ENCODE measurements at places on chromosomes 3 and 15.

- DNase-seq: no peak
Observed at GRCh38 chr15:100098705-100099104, 243.1 kb downstream of the ADAMTS17 start.

- DNase-seq: no peak
Observed at GRCh38 chr3:67346081-67346480, 308.3 kb downstream of the SUCLG2 start.

- DNase-seq: no peak
Observed at GRCh38 chr3:62567097-62568021, 194.0 kb upstream of the FEZF2 start.

DNA sequence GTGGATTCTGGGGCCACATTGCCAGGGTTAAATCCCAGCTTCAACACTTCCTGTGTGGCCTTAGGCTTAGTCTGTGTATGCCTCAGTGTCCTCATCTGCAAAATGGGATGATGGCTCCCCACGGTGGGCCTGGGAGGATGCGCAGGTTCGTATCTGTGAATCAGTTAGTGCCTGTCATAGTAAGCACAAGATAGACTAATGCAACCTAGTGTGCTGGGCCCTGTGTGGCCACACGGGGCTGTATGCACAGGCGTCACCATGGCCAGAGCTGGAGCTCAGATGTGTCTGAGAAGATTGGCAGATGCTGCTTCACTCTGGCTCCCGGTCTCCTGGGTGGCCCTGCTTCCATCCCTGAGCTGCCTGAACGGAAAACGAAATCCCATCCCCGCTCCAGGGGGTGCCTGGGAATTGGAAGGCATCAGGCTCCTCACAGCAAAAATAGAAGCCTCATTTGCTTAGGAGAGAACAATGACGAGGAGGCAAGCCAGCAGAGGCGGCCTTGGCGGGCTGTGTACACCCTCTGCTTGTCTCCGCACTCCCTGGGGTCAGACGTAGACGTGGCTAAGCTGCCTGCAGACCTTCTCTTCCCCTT is 103.6 kb downstream of the APBA2 start:
- DNase-seq: no peak

- no peak for DNase-seq
Observed at GRCh38 chr3:126782536-126782935, 78.5 kb downstream of the CHCHD6 start.

- DNase-seq: no peak
Observed at GRCh38 chr15:68256675-68257450, 20.7 kb upstream of the FEM1B start.

DNA sequence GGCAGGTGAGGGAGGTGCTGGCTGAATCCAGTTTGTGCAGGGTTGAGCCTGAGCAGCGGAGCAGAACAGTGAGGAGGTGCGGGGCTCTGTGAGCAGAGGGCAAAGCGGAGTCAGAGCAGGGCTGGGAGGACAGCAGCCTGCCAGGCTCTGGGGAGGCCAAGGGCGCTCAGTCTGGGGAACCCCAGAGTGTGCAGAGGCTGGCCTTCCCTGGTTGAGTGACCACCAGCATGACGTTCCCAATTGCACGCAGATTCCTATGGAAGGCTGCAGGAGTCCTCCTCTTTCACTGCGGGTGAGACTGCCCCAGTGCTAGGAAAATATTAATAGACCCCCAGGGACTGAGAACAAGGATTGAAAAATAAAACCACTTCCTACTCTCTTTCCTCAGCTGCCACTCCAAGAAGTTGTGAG is 13.2 kb downstream of the MRAS start:
- no peak for DNase-seq

DNA sequence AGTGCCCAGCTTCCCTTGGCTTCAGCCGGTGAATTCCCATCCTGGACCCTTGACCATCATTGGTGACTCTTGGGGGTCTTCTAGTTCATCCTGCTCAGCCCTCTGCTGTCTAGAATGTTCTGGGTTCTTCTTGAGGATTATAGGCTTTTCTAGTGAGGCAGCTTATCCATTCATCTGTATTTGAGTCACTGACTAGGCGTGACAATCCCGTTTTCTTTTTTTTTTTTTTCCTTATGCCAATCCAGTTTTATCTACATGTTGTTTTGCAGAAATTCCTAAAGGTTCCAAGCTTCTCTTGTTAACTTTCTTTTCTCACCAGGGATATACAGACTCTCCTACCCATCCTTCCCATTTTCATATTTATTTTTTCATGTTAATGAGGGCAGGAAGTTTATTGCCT is 6.6 kb upstream of the TRAK1 start:
- DNase-seq: no peak

DNA sequence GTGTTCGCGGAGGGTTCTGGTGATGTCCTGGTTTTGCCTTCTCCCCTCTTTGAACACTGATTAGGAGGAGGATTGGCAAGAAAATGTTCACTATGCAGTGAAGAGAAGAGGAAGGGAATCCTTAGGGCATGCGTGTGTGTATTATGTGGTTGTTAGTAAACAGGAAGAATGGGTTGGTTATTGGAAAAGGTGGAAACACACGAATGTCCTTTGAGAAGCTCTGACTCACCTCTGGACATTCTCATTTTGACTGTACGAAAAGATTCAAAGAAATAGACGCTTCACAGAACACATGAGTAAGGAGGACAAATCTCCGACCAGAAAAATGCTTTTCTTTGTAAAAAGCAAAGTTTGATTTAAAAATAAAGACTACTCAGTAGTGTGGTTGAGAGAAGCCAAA is 188.8 kb upstream of the PRICKLE2 start:
- DNase-seq: no peak

GRCh38 chr15:85154061-85154460 is 172.4 kb downstream of the PDE8A start:
- no peak for DNase-seq

DNA sequence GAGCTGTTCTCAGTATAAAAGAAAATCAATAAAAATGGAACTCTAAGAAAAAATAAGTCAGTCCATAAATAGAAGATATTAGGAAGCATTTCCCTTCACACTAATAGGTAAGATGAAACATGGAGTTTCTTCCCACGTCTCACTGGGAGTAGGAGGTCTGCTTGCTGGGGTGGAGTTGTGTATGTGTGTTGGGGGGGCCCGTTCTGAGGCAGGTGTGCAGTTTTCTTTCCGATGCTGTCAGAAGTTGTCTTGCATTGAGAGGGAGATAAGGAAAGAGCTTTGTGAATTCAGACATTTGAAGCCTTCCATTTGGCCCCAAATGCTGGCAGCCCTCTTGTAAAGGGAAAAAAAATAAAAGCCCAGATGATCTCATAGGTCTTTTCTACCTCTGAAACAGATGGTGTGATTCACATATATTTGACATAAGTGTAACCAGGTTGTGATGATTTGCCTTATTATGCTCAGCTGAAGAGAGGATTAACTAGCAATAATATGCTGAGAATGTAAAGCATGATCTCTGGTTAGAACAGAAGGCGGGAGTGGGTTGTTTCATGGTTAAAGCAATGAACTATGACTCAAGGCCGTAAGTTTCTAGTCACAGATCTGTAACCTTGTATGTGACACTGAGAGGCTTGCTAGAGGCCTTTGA is 8.8 kb downstream of the RASGRP1 start:
- no peak for DNase-seq

DNA sequence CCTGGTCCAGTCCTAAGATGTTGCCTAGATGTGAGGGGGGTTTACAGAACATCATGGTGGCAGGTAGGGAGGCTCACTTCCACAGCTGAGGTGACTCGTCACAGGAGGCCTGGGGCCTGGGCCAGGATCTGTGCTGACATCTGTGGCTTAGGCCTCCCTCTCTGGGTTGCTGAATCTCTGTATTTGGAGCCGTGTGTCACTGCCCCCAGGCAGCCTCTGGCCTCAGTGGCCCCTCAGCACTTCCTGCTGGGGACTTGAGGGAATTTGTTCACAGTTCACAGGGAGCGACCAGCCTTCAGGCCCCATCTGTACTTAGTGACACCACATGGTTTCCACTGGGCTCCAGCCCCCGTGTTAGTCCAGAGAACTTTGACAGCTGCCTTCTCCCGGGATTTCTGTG is 41.7 kb upstream of the ADAMTSL3 start:
- no peak for DNase-seq

- DNase-seq: no peak
Observed at GRCh38 chr3:73773233-73773632, 148.5 kb upstream of the PDZRN3 start.

DNA sequence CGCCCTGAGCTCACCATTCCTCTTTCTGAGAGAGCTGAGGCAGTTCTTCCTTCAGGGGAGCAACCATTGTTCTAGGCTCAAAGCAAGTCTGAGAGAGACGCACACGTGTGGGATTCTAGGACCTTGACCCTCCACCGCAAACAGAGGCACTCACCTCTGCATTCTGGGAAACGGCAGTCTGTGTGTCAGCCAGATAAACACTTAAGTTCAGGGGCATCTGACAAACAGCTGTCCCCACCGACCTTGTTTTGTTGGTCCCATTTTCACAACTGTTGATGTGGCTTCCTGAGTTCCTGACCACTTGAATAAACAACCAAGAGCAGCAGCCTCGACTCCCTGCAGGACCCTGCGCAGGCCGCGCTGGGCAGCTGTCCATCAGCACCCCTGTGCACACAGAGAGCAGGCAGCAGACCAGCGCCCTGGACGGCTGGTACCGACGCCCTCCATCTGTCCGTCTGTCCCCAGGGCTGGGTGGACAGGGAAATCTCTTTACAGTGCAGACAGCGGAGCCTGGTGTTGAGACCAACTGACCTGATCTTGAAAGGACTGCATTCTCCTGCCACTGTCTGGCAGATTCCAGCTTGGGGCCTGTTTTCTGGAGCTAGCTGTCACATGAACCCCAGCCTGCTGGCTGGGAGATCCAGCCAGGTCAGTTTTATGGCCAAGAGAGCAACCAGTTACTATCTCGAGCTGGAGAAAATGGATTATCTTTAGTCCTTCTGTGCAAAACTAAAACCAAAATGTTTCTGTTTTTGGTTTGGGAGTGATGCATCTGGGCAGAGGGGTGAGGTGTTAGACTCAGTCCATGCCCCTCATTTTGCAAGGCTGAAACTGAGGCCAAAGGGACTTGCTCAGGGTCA is 64.2 kb downstream of the FAM43A start:
- no peak for DNase-seq

DNA sequence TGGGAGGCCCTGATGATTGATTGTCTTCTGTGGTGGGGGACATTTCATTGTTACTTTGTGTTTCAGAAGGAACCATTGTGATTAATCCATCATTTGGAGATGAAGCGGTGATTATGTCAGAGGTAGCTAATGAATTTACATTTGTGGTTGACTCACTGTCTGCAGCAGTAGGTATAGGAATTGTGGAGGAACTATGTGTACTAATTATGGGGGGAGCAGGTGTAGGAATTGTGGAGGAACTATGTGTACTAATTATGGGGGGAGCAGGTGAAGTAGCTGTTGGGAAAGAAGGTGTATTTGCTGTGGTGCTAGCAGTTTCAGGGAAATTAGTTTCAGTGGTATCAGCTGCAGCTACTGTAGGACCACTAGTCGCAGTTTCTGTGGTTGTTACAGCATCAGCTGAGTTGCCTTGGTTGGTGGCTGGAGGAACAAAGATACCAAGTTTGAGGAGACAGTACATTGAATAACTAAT is 6.9 kb downstream of the MUC13 start:
- no peak for DNase-seq

DNA sequence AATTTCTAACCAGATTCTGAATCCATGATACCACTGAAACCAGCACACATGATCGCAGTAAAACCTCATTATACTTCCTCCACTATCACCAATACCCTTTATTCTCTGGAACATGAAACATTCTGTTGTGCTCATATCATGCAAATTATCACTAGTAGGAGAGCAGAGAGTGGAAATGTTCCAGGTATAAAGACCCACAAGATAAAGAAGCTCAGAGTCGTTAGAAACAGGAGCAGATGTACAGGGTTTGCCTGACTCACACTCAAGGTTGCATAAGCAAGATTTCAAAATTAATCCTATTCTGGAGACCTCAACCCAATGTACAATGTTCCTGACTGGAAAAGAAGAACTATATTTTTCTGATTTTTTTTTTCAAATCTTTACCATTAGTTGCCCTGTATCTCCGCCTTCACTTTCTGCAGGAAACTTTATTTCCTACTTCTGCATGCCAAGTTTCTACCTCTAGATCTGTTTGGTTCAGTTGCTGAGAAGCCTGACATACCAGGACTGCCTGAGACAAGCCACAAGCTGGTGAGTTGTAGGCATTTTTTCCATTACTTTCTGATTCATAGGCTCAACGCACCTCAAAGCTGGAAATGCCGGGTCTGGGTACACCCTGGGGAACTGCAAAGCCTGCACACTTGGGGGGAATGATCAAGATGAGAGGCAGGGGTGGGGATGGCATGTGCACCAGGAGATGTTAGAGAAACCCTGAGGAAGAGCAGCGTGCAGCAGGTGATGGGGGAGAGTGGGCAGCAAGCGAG is at the start of gene CCR2:
Gene CCR2 (plus strand): TSS at position 465 of the 764 bp plus-strand sequence. CDS start 3,417 bp downstream, outside the sequence.
- no peak for DNase-seq

DNA sequence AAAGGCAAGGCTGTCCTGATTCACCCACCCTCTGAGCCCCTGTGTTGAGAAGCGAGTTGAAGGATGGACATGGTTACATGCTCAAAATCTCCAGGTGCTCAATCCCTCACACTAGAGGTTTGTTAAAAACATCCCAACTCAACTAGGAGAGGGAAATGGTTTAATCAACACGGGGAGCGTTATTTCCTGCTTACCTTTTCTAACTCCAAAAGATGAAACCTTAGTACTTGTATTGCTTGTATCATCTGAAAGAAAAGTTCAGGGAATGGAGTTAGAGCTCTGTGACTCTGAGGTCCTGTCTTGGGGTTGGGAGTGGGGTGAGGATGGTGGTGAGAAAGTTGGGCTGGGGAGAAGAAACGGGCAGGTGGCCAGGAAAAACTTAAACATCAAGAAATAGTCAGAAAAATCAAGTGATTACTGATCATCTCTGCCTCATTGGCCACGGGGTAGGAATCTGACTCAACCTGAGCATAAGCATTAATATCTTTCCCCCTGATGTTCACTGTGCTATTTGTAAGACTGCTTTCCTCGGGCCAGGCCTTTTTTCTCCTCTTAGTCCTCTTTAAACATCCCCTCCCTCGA is 5.9 kb downstream of the MEIS2 start:
- no peak for DNase-seq

GRCh38 chr3:127808197-127808596 is 14.1 kb downstream of the MGLL start:
- no peak for DNase-seq

GRCh38 chr3:47261301-47261700 is 21.3 kb downstream of the KIF9 start:
- DNase-seq: no peak

DNA sequence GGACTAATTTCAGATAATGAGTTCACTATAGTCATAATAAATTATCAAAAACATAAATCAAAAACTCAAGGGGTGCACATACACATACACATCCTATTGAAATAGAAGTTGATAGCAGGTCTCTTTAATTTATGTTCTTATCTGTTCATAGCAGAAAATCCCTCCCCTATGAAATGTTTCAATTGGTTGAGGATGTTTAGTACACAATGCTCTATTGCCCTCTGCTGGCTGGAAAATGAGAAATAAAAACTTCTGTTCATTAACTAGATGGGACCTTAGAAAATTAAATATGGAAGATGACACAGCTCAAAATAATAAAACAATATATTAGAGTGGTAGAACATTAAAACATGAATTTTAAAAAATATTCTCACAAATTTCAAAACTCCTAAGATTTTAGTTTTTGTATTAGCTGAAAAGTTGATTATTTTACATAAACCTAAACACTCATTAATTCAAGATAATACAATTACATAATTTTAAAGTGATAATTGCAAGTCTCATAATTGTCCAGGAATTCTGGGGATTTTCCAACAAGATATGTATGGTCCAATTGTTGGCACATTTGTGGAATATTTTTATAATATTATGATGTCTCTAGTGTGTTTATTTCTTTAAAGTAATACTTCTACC is 735.0 kb downstream of the ROBO1 start:
- no peak for DNase-seq

Measured in vagina (tissue), 2 donors.